ENCODE measurements at places on chromosomes 1 and 21.

DNA sequence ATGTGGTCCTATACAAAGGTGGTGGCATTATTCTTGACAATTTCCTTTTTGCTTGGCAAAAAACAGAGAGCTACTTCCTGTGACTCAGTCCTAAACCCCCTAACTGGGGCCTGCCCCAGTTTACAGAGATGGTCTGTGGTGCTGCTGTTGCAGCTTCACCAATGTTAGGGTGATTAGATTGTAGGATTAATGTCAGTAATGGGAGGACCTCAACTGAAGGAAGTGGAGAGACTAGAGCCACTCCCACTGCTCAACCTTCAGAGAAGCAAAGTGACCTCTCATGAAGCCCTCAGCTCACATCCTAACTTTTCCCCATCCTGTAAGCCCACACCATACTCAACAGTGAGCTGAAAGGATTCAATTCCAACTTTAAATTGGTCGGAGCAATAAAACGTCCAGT is 3.6 kb downstream of the S100A6 start:
- DNase-seq, result no peak

DNA sequence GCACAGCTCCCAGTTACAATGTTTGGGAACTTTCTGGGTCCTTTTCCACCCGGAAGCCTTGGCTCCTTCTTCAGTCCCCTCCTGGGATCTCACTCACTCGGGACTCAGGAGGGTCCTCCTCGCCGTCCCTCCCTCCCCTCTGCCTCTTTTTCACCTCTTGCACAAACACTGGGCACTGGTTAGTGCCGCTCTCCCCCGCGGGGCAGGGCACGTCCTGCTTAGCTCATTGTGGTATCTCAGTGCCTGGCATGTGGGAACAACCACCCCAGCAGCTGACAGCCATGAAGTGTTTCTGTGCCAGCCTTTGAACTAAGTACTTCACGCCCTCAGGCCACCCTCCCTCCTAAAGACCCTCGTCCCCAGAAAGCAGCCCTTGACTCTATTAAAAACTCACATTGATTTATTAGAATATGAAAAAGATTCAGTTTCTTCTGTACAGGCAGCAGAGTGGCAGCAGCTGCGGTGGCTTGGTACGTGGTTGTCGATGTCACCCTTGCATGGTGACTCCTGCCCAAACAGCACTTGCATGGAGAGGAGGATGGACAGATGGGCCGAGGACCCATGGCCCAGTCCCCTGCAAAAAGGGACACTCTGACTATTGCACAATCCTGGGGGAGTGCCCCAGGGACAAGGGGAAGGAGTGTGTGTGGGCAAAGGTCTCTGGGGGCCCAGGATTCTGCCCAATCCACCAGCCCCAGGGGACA is 56.3 kb downstream of the SLC9A1 start:
- no peak for DNase-seq

DNA sequence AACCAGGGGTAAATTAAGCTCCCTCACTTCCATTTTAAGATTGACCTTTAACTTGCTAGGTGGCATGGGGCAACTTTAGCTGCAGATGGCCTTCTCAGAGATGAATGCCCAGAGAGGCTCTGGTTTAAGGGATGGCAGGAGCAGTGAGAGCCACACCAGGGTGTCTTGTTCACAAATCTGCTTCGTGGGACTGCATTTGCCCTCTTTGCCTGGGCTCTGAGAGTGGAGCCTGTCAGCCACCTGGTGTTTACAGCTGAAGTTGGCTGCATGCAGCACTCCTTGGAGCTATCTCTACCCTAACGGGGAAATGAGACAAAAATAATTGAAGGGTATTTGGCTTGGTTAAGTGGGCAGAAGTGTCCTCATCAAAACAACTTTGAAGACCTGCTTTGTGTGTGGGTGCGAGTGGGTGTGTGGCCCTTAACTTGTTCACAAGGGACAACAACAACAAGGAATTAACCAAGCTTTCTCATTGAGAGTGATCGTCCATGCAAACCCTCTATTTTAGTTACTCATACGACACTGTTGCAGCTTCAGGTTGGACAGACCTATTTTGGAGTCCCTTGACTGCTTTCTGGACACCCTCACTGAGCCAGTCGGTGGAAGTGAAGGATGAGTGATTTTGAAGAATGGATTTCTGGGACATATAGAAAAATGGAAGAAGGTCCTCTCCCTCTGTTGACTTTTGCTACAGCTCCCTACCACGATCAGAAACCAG is 29.8 kb downstream of the PGM1 start:
- DNase-seq, result no peak

DNA sequence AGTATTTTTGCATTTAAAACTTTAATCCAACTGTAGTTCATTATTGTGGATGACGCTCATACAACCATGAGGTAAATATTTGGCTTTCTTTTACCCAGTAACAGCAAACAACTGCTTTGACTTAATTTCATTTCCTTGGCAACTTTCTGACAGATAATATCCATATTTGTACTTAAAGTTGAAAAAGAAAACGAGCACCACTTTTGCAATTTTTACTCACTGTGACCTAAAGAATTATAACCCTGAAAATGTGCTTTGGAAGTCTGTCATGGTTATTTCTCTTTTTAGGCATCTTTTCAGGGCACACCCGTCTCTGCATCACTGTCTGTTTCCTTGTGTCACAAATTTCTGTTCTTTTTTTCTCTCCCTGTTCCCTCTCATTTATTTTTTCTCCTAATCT is 918 bp upstream of the CD2 start:
- no peak for DNase-seq

GRCh38 chr1:204323887-204324286 is 35.8 kb downstream of the PLEKHA6 start:
- DNase-seq, result no peak

DNA sequence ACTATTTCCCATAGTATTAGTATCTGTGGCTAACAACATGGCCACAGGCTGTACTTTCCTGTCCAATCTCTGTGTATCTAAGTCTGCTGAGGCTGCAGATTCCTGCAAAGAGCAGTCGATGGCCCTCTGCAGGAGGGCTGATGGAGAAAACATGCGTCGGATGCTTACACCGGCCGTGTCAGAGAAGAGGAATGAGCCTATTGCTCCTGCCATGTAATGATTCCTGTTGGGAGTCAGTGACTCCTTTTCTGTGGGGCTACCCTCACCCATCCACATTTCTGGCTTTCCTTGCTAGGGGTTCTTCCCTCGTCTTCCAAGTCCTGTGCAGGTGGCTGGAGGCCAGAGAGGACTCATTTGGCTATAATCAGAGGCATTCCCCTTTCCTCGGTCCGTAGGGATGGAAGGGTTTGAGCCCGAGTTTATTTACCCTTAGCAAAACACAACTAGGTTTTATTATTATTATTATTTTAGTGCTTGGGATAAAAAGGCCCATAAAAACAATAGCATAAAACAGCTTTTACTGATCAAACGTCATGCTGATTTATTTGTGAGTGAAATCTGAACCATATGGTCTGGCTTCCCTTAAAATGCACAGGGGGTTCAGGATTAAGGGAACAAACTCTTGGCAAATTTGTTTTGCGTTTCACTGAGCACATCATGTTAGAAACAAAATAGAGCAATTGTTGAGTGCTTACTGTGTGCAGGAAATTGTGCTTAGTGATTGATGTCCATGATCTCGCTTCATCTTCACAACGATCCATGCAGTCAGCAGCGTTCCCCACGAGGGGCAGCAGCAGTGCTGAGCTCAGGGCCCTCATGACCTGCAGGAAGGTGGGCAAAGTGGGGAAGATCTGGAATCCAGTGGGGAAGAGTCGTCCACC is 70.8 kb downstream of the KIF26B start:
- DNase-seq, result no peak

DNA sequence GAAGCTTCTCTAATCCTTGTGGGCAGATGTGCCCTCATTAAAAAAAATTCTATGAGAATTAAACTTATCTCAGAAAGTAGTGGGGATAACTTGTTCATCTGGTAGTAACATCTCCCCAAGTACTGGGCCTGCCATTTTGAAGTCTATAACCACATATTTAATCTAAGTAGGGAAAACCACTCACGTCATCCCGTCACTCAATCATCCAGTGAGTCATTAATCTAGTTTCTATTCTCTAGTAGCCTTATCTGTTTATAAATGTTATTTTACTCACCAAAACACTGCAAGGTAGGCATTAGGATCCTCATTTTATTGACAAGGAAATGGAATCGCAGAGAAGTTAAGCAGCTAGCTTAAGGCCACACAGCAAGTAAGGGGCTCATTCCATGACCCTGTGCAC is 221.9 kb downstream of the ATG4C start:
- no peak for DNase-seq

GRCh38 chr1:159957824-159958268 is 3.8 kb upstream of the SLAMF9 start:
- DNase-seq, result no peak

GRCh38 chr1:86271046-86271445 is 114.5 kb upstream of the COL24A1 start:
- DNase-seq, result no peak

GRCh38 chr1:38125837-38126520 is 79.4 kb upstream of the POU3F1 start:
- no peak for DNase-seq

GRCh38 chr1:212774584-212774983 is 17.0 kb downstream of the NSL1 start:
- DNase-seq, result no peak

DNA sequence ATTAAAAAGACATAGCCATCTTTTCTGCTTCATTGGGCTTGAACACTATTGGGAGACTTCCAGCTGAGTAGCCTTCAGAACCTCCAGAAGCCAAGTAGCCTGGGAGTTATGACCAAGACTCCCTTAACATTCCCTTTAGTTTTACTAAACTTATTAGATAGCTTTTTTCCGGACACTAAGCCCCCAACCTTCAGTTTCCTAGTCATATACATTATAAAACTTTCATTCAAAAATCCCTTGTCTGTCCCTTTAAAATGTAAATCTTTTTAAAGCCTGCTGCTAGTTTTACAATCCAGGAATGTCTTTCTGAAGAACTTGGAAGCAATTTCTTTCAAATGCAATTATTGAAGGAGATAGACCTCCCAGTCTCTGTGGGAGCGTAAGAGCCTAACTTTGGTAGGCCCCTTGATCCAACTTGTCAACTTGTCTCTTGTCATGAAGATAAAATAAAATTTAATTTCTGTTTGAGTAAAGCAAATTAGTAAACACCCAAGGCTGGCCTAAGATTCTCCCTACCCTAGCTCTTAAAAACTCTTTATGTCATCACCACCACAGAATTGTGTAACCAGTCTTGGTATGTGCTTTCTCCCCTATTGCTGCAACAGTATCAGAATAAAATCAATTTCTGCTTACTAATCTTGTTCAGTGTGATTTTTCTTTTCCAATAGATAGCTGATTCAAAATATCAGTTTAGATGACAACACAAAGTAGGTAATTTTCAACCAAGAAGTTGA is 796.2 kb downstream of the PLA2G4A start:
- no peak for DNase-seq

All from ovary (tissue), 10 donors.